ENCODE measurements at places on chromosomes 3 and 15.

GRCh38 chr3:174581558-174581957, 277.6 kb upstream of the NAALADL2 start:
- no peak for DNase-seq

- DNase-seq = no peak
Observed at GRCh38 chr15:55250392-55250791, 39.2 kb downstream of the RAB27A start.

DNA sequence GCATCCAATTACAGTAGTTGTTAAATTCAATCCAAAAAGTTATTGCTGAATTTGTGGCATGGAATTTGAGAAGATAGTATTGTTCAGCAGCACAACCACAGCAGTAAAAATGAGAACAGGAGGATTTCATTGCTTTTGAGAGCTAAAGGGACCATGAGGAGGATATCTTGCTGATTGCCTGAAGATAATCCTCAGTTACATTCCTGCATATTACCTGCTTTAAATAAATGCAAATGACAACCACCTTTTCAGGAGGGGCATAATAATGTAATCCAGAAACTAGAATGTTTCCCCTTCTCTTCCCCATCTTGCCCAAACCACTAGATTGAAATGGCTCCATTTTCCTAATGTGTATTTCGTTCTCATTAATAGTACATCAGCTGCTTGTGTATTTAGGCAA, 35.2 kb upstream of the SLC2A2 start:
- no peak for DNase-seq

DNA sequence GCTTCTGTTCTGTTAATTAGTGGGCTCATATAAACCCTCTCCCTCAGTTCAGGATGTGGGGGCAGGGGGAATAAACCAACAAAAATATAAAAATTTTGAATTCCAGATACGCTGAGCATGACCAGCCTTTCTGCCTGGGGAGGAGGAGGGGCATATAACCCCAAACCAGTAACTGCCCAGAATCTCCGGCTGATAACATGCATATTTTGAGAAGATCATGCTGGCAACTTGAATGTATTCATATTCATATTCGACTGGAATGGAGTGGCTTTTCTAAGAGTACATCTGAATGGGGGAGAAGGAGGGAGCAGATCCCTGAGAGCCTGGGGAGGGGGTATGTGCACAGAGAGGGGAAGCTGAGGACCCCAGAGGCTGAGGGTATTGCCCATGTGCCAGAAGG, 54.5 kb upstream of the LCTL start:
- no peak for DNase-seq

GRCh38 chr15:66912001-66912400, 153.4 kb upstream of the SMAD3 start:
- DNase-seq = no peak

DNA sequence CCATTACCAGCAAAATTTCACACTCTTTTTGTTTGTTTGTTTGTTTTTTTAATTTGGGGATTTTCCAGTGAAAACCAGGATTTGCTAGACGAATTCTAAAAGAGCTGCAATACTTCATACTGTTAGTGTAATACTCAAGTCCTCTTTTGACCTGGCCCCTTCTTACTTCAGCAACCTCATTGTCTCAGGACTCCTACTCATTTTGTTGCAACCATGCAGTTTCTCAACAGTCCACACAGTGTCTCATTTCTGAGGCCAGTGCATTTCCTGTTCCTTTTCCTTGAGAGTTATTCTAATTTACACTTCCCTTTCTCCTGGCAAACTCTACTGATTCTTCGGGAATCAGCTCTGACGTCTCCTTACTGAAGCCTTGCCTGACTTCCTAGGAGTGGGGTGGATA, 35.6 kb downstream of the NSUN3 start:
- DNase-seq = no peak

GRCh38 chr15:88395241-88395640, 71.9 kb downstream of the MRPL46 start:
- no peak for DNase-seq

- DNase-seq = no peak
Observed at GRCh38 chr3:80094589-80094988, 326.8 kb upstream of the ROBO1 start.

DNA sequence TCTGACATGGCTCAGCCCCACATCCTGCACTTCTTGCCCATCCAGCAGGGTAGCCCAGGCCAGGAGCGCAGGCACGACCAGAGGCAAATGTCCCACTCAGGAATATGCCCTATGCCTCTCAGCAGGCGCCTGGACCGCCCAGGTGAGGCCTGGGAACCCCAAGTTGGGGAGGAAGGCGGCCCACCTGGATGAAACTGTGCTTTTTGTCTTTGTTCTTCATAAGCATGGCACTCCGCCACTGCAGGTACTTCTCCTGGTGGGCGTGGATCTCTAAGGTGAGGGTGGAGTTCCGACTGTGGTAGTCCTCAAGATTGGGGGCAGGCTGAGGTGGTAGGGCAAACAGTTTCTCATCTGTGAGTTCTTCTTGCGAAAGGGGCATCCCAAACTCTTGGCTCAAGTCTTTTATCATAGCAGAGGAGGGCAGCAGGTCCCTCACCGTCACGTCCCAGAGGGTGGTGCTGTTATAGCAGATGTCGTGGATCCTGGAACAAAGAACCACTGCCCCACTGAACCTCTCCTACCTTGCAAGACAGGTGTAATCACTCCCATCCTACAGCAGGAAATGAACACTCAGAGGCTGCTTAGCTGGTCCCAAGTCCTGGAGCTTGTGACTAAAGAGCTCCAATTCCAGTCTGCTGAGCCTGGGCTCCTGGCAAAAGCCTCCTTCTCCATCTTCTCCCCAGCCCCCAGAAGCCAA, 53.2 kb downstream of the ACAD9 start:
- no peak for DNase-seq

DNA sequence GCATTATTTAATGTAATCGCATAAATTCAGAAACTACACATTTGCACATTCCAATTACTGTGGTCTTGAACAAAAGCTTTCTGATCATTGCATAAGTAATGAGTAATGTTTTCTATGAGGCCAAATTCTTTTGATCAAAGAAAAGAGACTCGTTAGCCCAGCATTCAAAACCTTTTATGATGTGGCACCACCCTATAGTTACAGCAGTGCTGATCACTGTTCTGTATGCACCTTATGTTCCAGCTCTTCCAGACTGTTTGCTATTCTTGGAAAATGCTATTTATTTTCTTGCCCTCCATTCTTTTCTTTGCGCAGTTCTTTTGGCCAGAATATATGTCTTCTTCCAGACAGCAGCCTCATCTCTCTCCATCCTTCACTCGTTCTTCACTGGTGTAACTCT, 42.3 kb downstream of the MAP3K13 start:
- no peak for DNase-seq

DNA sequence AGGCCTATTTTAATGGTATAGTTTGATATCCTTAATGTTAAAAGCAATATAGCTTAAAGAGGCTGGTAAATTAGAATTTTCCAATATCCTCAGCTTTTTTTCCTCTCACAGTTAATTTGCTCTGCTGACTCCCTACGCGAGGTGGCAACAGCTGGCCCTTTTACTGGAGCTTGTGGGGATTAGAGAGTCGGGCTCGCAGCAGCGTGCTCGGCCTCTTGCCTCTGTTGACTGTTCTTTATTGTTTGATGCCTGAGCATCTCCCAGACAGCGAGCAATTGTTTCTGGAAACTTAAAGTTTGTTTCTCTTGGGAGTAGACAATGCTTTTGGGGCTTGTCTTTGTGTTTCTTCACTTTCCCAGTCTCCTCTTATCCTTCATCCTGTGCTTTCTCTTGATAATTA, 80.8 kb downstream of the OPA1 start:
- peak; percentile 6 for DNase-seq

GRCh38 chr3:17626395-17626794, 116.0 kb downstream of the TBC1D5 start:
- DNase-seq = no peak

DNA sequence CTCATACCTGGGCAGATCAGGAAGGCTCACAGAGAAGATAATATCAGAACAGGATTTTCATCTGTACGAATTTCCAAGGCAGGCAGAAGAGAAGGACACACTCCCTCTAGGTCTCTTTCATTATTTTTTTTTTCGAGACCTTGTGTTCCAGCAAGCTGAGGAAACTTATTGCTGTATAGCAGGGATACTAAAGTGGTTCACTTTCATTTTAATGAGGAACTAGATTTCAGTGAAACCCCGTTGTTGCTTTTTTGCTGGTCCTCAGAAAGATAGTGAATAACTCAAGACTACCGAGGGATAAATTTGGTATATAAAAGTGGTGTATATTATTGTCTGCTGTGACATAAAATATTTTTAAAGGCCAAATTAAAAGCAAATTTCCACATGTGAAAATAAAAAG, 24.6 kb downstream of the MEIS2 start:
- no peak for DNase-seq

DNA sequence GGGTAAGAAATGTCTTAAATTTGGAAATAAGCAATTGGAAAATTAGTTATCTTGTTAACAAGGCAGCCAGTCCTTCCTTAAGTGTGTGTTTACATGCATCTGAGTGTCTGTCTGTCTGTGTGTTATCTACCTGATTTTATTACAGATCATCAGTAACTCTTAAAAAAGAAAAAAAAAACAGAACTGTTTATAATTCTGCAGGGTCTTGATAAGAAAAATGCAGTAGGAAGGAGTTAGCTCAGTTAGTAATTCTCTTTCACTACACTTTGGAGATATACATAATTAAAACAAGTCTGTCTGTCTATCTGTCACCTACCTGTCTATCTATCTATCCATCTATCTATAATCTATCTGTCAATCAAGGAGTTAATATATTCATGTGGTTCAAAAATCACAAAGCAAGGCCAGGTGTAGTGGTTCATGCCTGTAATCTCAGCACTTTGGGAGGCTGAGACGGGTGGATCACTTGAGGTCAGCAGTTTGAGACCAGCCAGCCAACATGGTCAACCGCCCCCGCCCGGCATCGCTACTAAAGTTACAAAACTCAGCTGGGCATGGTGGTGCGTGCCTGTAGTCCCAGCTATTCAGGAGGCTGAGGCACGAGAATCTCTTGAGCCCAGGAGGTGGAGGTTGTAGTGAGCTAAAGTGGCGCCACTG, 135.5 kb upstream of the SGO1 start:
- DNase-seq = no peak

DNA sequence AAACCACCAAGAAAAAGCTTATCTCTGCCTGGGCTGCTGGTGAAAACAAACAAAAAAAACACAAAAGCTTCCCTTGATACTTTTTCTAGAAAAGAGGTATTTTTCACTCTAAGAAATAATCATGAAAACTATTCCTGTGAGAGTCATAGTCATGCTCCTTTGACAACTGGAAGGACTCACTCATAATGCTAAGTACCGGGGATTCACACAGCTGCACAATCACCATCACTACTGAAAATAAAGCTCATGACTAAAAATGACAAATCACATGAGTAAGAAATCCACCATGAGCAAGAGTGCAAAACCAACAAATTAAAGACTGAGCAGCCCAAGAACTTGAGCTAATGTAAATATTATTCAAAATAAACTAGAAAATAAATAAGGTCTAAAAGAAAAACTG, 10.6 kb upstream of the POU1F1 start:
- DNase-seq = no peak

DNA sequence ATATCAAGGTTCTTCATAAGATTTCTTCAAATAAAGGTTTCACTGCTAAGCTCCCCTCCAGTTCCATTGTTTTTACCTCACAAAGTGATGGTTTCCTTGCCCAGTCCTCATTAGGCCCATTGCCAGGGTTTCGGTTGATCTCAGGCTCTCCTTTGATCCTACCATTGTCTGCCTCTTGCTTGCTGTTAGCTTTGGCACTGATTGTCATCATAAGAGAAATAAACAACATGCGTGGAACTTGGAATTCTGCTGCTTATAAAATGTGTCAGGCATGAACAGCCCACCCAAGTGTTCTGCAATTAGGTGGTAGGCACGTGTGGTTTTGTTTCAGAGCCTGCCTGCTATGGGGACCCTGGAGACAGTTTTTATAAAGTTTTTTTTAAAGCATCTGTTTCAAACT, 107.6 kb upstream of the BFSP2 start:
- DNase-seq = no peak

- DNase-seq = no peak
Observed at GRCh38 chr15:98658831-98659699, 10.7 kb downstream of the IGF1R start.
